ENCODE measurements at places on chromosomes 3 and 15.

DNA sequence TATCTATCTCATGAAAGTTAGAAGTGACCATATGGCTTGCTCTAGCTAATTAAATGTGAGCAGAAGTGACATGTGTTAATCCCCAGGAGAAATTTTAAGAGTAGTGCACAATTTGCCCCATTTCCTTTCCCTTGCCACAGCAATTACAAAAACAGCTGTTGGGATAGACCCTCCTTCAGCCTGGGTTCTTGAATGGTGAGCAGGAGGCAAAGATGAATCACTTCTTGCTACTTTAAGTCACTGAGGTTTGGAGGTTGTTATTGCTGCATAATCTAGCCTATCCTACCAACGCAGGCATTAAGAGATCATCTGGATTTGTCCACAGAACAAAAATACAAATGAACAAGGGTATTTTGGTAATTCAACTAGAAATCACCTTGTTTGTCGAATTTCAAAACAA lies 51.7 kb upstream of the CAPN7 start:
- no peak for DNase-seq

GRCh38 chr3:4198491-4198890 lies 104.7 kb upstream of the SETMAR start:
- DNase-seq = no peak

GRCh38 chr3:73490453-73491286 lies 134.1 kb downstream of the PDZRN3 start:
- no peak for DNase-seq

GRCh38 chr3:141012571-141012970 lies 38.6 kb upstream of the SPSB4 start:
- DNase-seq = no peak

DNA sequence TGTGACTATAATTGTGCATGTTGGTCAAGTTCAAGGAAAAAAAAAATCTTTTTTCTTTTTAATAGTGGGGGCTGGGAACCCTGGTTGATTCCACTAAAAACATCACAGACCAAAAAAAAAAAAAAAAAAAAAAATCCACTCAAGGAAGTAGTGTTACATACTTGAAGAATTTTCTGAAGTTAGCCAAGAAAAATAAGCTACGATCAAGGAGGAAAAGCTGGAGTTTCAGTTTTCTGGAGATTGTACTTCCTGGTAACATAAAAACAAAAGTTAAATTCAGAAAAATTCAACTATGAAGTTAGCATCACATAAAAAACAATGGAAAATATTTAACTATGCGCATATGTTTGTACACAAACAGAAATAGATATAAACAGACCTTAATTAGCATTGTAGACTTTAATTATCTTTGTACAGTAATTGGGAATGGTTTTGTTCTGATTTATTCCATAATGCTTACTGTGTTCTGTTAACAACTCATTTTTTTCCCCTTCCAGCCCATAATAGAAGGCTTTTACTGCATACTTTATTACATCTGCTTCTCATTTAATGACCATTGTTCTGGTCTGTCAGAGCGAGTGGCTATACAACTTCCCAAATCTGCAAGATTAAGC lies 194.3 kb downstream of the RORA start:
- DNase-seq = no peak

DNA sequence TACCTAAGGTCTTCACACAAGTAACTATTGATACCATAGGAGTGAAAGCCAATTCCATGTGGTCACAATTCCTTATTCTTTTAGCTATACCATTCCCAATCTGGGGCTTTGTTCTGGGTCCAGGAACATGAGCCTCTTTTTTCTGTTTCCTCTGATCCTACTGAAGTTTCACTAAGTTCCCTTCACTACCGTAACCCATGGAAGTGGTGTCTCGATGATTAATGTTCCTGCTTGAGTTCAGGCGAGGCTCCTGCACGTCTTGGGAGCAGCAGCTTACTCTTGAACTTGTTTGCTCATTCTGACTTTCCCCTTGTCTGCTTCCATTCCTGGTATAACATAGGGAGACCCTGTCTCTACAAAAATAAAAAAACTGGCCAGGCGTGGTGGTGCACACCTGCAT lies 23.6 kb downstream of the ZNF592 start:
- no peak for DNase-seq

DNA sequence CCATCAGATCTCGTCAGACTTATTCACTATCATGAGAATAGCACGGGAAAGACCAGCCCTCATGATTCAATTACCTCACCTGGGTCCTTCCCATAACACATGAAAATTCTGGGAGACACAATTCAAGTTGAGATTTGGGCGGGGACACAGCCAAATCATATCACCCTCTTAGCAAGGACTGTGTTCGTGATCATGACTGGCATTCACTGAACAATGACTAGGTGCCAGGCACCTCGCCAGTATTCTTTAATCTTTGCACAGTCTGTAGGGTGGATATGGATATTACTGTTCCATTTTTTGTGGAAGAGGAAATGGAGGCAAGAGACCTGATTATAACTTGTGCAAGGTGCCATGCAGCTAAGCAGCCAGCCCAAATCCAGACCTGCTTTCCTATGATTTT lies 77.5 kb downstream of the IGF1R start:
- no peak for DNase-seq

GRCh38 chr3:101142160-101142559 lies 148.9 kb upstream of the ABI3BP start:
- DNase-seq = no peak

DNA sequence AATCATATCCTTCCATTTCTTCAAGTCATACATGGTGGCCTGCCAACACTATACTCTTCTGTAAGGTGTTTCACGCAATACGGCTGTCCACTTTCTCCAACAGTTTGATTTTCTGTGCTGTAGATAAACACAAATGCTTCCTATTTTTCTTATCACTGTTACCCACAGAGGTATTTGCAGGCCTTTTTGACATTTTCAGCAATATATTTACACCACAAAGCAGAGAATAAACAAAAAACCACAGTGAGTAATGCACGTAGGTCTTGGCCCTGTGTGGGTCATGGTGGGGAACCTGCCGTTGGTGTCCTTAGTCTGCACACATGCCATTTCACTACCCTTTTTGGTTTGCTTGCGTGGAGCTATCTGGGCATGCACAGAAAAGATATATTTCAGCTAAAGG lies 59.5 kb downstream of the LRRC28 start:
- DNase-seq = no peak

DNA sequence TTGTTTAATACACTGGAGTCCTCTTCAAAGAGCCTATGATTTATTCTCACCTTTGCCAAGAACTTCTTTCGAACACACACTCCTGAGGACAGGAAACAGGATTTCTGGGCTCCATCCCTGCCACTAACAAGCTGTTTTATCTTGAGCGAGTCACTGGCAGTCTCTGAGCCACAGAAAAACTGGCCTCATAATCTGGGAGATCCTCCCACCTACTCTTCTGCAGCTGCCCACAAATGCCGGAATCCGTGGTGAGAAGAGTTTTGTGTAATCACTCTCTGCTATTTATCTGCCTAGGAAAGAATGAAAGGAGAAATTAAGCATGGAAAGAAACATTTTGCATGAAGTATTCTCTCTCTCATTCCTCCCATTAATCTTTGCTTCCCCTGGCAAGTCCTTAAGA lies 172.0 kb upstream of the TRIM42 start:
- DNase-seq = no peak

DNA sequence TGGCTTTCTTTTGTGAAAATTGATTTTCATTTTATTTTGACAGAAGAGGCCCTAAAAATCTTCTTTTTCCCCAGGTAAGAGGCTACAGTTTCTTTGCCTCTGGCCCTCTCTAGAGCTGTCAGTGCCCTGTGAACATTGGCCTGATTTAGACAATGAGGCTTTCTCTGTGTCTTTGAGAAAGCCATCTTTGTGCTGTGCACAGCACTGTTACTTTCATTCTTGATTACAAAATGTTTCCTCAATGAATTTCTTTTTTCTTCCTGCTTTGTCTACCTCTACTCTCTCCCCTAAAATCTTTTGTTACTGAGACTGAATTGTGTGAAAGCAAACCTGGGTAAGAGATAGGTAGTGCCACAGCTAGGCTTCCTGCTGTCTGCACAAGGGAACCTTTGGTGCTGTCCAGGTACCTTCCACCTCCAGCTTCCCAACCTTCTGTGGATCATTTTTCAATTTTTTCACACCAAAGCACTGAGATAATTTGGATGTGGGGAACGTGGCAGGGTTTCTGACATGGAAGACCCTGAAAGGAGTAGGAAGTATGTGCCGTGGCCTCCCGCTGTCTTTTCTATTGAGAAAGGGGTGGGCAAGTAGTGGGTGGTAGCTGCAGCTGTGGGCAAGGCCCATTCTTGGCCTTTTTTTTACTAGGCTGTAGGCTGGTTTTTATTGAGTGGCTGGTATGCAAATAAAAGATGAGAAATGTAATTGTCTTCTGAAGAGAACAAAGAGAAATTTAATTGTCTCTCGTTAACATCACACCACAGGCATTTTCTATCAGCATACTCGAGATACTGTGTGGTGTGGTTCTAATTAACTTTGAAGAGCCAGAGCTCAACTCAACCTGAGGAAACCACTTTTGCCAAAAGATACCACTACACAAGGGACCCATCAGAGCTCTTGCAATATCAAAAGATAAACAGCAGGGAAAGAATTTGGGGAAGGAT lies 21.0 kb downstream of the RAB8B start:
- no peak for DNase-seq

- DNase-seq = no peak
Measured at GRCh38 chr3:151393941-151394340, 9.4 kb upstream of the P2RY12 start.

DNA sequence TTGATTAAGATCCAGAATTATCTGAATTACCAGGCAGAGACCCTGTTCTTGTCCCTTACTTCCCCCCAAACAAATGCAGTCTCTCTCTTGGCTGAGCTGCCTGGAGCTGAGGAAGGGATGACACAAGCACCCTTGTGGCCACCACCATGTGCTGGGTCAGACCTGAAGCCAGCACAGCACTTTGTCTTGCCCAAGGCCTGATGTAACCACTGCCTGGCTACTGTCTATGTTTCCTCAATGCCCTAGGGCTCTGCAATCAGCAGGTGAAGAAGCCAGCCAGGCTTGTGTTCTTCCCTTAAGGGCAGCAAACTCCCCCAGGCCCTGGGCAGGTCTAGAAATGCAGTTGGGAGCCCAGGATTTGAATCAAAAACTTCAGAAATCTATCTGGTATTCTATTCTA lies 15.8 kb upstream of the CASR start:
- no peak for DNase-seq

GRCh38 chr3:30847592-30847991 lies 46.9 kb downstream of the GADL1 start:
- no peak for DNase-seq

- DNase-seq = peak; percentile 18
Measured at GRCh38 chr3:72137865-72138861, 353.2 kb upstream of the PROK2 start.

DNA sequence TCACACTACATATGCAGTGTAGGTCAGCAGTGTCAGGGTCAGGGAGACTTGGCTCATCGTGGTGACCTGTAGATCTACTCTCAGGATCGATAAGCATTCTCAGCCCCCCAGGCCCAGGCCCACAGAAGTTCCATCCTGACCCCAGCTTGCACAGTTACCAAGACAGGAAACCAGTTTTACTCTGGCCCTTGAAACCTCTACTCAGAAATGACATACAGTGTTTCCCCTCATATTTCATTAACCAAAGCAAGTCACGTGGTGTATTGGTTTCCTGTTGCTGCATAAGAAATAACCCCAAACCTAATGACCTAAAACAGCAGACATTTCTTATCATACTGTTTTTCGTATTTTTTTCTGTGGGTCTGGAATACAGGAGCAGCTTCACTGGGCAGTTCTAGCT lies 242.2 kb downstream of the SLCO3A1 start:
- DNase-seq = no peak

GRCh38 chr3:172726380-172726779 lies 15.5 kb upstream of the NCEH1 start:
- no peak for DNase-seq

DNA sequence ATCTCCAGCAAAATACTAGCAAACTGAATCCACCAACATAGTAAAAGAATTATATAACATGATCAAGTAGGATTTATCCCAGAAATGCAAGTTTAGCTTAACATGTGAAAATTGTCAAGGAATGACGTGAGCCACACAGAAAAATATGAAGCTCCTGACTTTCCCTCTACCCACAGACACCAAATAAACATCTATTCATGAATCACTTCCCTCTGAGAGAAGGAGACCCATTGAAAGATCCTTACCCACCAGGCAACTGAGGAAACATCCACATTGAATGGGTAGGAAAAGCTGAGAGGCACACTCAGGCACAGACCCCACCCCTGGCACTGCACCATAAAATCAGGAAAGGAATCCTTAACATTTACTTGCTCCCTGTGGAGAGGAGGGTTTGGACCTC lies 102.2 kb upstream of the MANF start:
- no peak for DNase-seq

DNA sequence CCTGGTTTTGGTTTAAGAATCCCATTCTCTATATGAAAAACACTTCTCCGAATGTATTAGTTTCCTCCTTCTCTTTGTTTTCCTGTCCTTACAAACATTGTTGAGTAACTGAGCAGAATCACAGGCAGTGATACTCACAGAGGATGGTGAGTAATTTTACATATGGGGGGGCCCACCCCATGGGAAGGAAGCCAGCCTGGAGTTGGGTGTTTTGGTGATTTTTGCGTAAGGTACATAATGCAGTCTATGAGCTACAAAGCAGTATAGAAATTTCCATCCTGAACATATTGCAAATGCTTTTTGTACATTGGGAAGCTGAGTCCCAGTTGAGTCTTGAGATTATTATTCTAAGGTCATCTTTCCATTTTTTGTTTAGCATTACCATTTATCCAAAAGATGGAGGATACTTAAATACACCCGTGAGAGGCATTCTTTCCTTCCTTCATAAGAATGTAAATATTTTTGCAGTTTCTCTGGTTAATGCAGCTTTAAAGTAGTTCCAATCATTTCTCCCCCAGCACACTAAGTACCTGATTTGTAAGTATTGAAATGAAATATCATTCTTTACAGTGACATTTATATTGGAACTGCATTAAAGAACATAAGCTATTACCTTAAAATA lies 476.8 kb downstream of the AGBL1 start:
- DNase-seq = no peak

DNA sequence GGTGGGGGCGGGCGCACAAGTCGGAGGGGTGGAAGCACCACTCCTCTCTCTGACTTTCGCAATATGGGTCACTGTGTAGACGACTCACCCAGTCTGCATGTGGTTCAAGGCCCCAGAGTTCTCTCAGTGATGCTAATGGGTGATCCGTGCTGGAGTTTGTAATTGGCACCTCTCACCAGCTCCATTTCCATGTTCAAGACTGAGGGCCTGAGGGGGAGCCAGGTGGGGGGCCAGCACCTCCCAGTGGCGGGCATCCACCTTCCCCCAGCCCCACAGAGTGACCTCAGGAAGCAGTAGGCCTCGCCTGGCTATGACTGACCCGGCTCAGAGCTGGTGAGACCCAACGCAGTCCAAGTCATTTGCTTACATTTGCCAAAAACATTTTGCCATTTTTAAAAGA lies 230.0 kb upstream of the ST8SIA2 start:
- DNase-seq = no peak

DNA sequence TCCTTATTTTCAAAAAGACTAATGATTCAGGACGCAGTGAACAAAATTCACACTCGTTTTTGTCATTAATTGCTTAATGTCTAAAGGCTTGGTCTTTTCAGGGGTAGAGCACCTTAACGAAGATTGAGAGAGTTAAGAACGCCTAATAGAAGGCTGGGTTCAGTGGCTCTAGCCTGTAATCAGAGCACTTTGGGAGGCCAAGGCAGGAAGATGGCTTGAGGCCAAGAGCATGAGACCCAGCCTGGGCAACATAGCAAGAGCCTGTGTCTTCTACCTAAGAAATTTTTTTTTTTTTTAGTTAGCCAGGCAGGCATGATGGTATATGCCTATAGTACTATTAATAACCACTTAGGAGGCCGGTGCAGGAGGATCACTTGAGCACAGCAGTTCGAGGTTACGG lies 7.5 kb downstream of the PIK3CB start:
- DNase-seq = no peak

GRCh38 chr3:42846685-42847522 lies 28.8 kb downstream of the CYP8B1 start:
- DNase-seq = no peak
